Eye (tissue), 1 donor: ENCODE measurements at places on chromosomes 5 and 9.

GRCh38 chr9:83379045-83379444 lies 159.2 kb downstream of the FRMD3 start:
- DNase-seq: peak; percentile 19

GRCh38 chr5:141951332-141951781 lies 6.6 kb downstream of the PCDH12 start:
- peak; percentile 42 for DNase-seq

GRCh38 chr9:133515615-133516255 lies 9.0 kb downstream of the MYMK start:
- DNase-seq: no peak

DNA sequence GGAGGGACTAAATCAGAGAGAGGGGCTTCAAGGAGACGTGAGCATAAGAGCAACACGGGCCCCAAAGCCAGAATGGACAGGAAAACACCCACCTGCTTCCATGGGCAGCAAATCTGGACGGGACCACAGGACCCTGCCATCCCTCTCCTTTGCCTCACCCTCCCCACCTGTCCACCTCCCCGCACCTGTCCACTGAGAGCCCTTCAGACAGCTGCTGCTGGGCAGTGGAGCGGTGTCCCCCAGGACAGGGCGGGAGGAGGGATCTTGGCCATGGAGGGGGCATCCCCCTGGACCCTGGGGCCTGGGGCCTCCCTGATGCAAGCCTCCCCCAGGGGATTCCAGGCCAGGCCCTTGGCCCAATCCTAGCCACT lies 2.6 kb downstream of the CCDC183 start:
- DNase-seq: no peak

DNA sequence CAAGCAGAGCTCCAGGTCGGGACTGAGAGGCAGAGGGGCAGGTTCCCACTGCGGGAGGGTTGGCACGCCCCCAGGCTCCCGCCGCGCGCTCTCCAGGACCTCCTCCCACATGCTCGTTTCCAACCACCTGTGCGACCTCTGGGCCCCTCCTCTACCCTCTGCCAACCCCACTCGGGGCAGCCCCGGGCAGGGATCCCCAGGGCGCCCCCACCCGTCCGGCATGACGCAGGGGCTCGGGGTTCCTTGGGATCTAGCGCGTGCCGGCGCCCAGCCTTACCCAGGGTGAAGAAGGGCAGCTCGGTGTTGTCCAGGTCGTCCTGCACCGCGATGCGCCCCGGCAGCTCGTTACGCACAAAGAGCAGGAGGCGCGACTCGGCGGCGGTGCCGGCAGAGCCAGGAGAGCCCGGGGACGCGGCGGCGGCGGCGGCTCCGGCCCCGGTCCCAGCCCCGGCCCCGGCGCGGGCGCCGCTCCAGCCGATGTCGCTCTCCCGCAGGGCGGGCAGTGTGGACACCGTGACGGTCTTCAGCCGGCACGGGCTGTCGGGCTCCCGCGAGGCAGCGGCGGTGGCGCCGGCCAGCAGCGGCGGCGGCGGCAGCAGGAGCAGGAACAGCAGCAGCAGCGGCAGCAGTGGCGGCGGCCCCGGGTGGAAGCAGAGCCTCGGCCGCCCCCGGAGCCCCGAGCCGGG lies 494 bp downstream of the ASTN2 start:
- DNase-seq: peak; percentile 70

DNA sequence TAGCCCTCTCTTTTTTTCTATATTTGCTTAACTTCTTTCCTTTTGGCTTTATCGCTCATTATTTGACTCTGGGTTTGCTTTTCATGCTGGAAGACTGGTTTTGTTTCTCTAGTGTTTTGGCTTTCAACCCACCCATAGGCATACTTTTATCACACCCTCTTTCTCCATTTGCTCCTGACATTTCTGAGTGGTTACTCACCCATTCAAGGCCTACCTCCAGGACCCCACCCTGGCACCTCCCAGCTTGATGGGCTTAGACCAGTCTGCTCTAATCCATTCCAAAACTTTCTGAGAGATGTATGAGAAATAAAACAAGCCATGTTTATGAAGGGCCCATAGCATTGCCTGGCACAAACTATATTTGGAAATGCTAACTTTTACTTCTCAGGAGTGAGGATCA lies 18.1 kb downstream of the C6 start:
- DNase-seq: no peak

- no peak for DNase-seq
These were observed 198.0 kb downstream of the HINT1 start for GRCh38 chr5:130966990-130967525.

DNA sequence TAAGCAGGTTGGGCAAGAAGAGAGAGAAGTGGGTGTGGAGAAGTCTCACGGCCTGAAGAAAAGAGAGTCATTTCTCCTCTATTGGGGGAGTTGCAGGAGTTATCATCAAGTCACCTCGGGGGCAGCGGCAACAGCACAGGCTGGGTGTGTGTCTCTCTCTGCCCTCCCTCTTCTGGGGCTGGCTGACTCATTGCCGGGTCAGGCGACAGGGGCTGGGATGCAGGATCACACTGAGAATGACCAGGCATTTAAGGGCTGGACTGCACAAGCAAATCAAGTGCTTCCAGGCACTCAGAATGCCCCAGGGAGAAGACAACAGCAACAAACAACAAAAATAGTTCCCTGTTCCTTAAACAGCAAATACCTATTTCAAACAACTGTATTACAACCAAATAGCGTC lies 6.3 kb upstream of the EQTN start:
- no peak for DNase-seq

- no peak for DNase-seq
These were observed 38.1 kb upstream of the HNRNPA0 start for GRCh38 chr5:137792303-137792702.

DNA sequence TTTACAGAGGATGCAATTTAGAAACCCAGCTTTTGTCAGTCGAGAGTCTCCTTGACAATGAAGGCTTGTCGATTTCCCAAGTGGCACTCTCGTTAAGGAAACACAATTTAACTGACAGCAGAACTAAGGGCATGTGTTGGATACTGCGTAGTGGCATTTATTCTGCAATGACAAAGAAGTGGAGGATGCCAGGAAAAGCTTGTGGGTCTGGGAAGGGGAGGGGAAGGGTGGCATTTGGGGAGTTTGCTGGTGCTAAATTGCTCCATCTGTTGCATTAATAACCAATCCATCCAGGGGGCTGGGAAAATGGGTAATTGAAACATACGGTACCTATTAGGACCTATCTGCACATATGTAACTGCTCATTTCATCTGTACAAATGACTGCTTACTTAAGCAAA lies 190.6 kb downstream of the NSG2 start:
- no peak for DNase-seq

DNA sequence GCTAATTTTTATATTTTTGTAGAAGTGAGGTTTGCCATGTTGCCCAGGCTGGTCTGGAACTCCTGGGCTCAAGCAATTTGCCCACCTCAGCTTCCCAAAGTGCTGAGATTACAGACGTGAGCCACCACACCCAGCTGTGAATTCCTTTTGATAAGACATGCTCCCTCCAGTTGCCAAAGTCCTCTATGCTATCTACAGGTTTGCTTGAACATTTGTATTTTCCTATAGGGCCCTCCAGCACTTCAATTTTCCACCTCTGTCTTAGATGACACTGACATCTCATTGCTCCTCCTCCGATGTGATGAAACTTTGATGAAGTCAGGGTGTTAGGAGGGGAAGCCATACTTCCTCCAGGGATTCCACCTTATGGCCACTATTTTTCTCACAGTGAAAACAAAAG lies 25.2 kb upstream of the CTSV start:
- DNase-seq: no peak

DNA sequence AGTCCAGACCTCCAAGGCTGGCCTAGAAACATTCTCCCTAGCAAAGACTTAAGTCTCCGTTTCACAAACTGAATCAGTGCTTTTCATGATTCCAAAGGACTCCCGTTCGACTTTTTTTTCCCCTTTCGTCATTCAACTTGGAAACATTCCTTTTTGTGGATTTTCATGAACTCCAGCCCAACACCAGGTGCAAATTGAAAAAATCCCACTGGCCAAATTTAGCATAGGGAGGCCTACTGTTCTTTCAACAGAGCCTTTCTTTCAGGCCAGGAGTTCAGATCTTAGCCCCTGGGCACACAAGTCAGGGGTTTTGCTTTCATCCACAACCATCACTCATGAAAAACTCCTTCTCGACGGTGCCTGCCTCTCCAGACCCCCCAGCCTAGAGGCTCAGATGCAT lies 285.3 kb downstream of the PIK3R1 start:
- no peak for DNase-seq

- DNase-seq: peak; percentile 70
These were observed 90.4 kb downstream of the ZNF608 start for GRCh38 chr5:124655921-124656511.

DNA sequence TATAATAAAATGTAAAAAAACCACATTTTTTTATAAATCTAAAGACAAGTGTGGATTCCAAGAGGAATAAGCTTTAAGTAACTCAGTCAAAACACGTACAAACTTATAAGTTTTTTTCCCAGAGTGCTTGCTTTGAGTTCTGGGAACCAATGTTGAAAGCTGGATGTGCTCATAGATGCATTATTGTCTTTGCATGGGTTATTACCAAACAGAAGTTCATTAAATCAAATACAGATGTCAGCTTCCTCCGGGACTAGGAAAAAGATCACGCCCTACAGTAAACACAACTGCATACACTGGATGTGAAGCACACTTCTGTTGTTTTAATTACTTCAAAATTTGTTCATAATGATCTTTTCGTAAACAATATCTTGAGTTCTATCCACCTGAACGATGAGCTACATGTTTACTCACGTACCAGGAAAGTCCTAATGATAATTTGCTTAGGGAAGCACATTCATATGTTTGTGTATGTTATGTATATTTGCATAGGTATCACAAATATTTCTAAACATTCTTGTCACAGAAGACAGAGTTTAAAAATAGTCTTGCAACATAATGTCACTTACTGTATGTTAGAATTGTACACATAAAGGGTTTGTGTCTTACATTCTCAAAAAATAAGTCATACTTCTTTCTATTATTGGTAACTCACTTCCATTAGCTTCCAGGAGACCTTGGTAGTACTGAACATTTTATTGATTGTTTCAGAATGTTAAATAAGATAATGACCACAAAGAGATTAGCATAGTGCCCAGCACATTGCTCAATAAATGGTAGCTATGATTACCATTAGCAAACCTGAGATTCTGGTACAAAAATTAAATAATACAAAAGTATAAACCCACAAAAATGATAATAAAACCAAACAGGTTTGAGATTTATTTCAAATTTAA lies 427.4 kb downstream of the CETN3 start:
- DNase-seq: peak; percentile 16

DNA sequence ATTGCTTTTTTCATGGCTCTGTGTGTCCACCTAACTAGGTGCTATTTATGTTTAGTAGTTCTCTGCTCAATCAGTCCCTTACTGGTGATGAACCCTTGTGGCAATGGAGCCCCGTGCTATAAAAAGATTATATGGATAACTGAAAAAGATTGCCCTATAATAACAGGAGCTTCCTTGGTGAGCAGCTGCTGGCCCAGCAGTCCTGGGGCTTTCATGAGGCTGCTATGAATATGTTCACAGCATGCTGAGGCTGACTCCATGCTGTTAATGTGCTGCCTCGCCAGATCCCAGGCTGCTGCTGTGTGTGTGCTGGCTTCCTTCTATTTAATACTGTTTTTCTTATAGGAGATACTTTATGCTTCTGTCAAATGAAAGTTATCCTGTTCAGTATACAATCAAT lies 357.5 kb downstream of the TAF11L14 start:
- peak; percentile 66 for DNase-seq

DNA sequence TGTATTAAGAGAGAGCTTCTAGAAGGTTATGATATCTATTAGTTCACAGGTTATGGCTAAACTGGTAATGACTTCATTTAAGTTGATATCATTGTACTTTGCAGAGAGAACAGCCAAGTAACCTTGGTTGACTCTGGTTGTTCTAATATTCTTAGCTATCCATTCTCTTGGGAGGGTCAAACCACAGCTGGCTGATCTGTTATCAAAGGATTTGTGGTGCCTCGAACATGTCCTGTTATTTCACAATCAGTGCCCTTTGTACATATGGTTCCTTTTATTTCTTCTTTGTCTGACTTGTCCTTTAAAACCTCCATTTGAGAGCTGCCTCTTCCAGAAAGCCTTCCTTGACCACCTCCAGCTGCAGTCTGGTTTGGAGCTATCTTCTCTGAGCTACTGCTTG lies 61.7 kb downstream of the PDE8B start:
- no peak for DNase-seq

GRCh38 chr5:9533096-9533495 lies 12.8 kb downstream of the SEMA5A start:
- DNase-seq: no peak

GRCh38 chr9:82988488-82988887 lies 74.5 kb downstream of the RASEF start:
- no peak for DNase-seq

- DNase-seq: no peak
These were observed 169.1 kb upstream of the CDH18 start for GRCh38 chr5:20157089-20157488.

DNA sequence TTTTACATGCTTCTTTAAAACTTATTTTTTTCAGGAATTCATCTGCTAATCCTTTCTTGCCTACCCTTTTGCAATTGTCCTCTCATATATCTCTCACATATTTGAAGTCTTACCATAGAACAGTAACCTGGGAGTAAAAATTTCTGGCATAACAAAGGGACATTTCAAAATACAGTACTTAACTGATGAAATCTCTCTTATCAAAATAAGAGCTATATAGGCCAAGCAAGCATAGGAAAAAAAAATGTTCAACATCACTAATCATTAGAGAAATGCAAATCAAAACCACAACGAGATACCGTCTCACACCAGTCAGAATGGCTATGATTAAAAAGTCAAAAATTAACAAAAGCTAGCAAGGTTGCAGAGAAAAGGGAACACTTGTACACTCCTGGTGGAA lies 2062.7 kb upstream of the CDH6 start:
- no peak for DNase-seq

DNA sequence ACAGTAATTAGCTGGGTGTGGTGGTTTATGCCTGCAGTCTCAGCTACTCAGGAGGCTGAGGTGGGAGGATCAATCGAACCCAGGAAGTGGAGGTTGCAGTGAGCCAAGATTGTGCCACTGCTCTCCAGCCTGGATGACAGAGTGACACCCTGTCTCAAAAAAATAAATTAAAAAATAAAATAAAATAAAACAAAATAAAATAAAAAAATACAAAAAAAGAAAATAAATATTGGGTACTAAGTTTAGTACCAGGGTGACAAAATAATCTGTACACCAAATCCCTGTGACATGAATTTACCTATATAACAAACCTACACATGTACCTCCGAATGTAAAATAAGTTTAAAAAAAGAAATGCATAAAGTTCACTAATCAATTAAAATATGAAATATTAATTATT lies 666.0 kb upstream of the CDH18 start:
- DNase-seq: no peak

GRCh38 chr9:134854541-134854981 lies 26.0 kb upstream of the FCN2 start:
- DNase-seq: no peak

- no peak for DNase-seq
These were observed 42.2 kb downstream of the C9orf153 start for GRCh38 chr9:86217076-86217755.

GRCh38 chr9:536597-537511 lies 304.6 kb upstream of the DMRT1 start:
- peak; percentile 49 for DNase-seq

DNA sequence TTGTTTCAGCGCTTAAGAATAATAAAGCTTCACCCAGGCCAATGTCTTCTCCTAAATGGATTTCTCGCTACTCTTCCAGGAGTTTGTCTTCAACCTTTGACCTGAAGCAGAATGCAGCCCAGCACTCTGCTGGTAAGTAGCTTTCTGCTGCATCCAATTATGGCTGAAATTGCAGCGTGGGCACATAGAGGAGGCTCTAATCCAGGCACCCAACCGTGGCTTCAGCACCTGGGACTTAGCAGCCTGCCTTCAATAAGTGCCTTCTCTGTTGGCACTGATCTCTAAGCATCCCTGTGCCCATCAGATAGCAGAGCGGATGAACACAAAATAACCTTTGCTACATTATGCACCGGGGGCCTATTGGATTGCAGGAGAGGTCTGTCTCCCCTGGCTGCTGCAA lies 105.2 kb downstream of the TRIM32 start:
- peak; percentile 44 for DNase-seq
